Aorta (tissue), 5 donors: ENCODE measurements at places on chromosomes 7 and 10. TPM values are rescaled to one million over a fixed set of nuclear protein-coding genes. Genes with fewer than 3 reads are reported as not detected.

GRCh38 chr7:128830231-128831177 is at the start of gene FLNC:
Gene FLNC (plus strand): TSS chr7:128830406. CDS start chr7:128830638, 232 bp downstream.
- DNase-seq: peak; percentile 91

DNA sequence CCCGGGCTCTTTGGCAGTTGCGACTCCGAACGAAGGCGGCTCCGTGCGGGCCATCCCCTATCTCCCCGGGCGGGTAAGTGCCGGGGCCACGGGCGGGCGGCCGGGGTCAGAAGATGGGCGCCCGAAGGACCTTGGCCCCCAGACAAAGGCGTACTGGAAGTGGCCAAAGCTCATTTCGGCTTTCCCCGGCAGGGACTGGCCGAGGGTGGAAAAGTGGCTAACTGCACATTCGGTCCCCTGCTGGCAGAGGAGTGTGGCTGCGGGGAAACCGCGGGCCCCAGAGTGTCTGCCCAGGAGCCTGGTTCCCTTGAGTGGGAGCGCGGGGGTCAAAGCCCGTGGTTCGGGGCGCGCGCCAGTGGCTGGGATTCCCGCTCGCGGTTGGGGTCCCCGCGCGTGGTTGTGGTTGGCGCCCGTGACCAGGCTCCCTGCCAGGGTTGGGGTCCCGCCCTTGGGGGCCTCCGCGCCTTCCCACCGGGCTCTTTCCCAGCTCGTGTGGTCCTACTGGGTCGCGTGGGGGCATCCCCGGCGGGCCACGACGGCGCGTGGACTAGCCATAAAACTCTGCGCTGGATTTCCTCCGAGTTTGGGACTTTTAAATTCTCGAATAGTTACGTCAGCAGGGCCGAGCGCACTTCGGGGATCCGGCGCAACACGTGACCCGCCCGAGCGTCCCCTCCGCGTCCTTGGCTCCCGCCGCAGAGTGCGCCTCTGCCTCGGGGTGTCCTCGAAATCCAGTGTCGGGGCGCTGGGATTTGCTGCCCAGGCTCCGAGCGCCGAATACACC is 124.4 kb downstream of the TACC2 start:
- peak; percentile 92 for DNase-seq

DNA sequence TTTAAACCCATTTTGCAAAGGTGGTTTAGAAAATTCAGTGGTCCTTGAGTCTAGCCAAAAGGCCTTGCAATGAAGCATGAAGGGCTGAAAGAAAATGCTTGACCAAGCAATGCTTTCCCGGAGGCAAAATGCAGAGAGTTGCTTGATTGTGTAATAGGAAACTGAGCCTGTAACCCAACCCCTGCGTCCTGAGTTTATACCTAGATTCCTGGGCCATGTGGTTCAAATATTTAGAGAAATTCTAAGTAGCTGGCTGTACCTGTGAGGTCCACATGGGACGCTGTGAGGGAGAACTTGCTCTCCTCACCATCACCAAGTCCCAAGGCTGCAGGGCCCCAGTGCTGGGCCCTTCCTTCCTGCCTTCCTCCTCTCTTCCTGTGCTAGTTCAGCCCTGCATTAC is 45.7 kb downstream of the CXCL12 start:
- DNase-seq: no peak

DNA sequence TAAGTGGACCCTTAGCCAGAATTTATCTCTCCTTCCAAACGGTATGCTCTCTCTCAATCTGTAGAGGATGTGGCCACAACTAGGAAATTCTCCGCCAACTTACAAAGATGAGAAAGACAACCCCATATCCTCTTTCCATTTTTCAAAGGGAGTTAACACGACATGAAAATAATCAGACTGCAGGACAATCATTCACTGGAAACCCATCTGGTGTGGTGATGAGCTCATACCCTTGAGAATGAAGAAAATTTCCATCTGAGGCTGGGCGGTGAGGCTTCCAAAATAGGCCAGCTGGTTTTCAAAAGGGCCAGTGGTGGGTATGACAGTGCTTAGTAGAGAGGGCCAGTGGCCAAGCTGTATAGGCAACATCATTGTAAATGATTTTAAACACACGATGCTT is 369.6 kb downstream of the FRMD4A start:
- no peak for DNase-seq

DNA sequence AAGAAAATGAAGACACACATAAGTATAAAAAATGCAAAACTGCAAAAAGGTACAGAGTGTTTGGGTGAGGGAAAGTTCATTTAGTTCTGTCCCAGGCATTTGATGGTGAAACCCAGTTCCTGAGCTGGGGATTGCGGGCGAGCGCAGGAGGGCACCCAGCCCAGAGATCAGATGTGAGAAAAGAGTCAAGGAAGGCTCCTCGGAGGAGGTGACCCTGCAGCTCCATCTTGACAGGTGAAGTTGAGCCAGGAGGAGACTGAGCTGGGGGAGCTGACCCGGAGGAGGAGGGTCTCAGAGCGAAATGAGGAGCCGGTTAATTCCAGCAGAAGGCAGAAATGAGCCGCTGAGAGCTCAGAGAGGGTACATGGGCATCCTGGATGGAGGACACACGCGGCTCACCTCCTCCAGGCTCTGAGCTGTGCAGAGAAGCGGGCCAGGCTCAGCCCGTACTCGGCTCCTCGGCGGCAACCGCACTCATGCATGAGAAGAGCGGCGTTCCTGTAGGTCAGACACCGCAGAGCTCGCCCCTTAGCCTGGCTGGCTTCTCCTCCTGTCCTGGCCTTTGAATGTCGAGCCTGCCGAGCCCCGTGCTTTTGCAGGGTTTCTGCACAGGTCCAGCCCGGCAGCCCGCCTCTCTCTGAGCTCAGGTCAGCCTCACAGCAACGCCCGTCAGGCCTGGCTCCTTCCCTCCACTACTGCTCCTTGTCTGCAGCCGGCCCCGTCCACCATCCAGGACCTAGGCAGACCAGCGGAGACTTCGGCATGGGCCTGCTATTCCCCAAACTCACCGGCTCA is 9.5 kb upstream of the RAMP3 start:
- peak; percentile 46 for DNase-seq

DNA sequence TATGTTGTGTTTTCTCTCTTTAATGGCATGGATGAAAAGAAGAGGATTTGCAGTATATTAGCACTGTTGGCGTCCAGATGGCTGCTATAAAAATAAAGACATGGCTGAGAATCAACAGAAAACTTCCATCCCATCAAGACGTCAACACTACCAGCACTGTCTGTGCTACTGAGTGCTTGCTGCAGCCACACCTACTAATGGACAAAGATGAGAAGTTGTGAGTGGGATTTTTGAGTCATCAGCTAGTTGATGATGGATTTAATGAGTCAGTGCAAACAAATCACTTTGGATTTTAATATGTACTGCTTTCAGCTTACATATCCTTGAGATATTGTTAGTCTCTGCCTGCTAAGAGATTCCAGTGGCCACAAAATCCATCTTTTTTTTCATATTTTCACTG is 631.0 kb upstream of the ANKRD30A start:
- DNase-seq: no peak

GRCh38 chr10:70323697-70324338 is 40.0 kb upstream of the NPFFR1 start:
- no peak for DNase-seq

DNA sequence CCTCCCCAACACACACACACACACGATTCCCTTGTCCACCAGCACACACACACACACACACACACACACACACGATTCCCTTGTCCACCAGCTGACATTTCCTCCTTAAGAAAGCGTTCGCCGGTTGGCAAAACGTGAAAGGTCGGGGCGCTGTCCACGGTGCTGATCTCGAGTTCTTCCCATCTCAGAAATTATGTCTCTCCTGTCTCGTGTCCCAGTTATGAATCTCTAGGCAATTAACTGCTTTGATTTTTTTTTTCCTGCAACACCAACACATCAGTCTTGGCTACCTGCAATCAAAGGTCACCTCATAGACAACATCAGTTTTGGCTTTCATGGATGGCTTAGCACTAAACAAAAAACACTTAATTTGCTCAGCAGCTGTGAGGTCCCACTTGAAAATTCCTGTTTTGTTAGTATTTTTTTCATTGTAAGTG is 1.9 kb downstream of the INA start:
- peak; percentile 61 for DNase-seq

GRCh38 chr10:79066411-79067240 is 2.1 kb upstream of the ZMIZ1 start:
- no peak for DNase-seq

DNA sequence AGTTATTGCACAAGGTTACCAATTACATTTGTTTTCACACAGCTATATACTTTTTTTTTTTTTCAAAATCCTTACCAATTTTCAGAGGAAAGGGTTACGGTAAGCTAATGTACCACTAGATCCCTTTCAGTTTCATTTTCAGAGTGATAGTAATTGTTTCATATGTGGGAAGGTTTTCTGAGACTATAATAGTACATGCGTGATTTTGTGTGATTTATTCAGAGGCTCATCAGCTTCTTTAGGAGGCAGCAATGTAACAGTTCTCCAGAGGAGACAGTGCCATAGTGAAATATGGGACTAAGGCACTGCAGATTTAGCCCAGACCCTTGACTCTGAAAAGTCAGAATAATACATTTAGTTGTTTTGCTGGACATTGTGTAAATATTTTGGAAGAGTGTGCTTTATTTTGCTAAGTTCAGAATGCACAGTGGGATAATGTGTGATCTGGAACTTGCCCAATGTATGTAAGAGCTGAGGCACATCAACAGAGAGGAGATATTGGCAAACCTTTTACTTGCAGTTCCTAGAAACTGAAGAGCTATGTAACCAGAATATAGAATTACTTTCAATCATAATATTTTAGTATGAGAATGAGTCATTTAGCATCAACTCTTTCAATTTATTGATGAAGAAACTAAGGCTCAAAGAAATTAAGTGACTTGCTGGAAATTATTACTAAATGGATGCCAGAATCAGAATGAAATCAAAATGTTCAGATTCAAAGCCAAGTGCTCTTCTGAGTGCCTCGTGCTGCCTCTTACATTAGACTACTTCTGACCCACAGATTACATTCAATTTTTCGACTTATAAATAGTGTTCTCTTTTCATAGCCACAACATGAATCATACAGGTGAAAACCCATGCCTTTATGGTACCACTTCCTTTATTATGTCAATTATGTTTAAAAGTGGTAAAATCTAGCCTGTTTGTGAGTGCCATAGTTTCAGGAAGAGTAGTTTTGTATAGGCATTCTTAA is 207.7 kb upstream of the TEX47 start:
- DNase-seq: no peak

DNA sequence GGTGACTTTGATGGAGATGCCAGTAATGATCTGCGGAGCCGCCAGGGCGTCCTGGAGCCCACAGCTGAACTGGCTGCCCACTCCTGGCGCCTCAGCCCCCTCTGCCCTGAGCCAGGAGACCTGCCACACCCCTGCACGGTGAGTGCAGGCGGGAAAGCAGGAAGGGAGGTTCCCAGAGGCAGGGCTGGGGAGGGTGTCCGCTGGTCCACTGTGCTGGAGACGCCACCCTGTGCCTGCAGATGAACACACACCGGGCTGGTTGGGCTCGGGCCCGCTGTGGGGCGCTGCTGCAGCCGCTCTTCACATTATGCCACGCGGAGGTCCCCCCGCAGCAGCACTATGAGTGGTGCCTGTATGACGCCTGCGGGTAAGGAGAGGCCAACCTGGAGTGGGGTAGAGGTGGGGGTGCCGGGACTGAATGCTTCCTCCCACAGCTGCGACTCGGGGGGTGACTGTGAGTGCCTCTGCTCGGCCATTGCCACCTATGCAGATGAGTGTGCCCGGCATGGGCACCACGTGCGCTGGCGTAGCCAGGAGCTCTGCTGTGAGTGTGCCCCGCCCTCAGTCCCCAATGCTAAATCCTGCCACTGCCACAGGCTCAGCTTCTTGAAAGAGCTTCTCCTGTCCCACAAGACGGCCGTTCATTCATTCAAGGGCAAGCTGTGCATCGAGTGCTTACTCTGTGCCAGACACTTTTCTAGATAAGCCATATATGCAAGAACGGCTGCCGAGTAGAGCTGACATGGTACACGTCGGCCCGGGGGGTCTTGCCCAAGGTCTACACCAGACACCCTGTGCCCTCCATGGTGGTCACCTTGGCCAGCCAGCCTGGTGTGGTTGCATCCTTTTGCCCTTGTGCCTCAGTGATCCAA is 14.3 kb upstream of the ZNF467 start:
- DNase-seq: peak; percentile 75

DNA sequence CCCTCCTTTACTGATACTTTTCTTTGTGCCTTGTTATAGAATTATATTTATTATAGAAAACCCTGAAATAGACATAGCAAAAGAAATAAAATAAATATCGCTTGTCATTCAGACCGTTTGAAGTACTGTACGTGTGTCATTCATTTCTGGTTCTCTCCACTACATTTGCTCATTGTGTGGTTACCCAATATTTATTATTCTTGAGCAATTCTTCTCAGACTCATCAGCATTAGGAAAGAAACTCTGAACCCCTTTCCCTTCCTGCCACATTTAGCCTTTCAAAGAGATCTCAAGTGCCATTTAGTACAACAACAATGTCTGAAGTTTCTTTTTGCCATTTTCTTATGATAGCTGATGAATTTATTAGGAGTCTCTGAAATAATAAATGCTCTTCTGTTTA is 154.1 kb downstream of the KIAA1217 start:
- no peak for DNase-seq

DNA sequence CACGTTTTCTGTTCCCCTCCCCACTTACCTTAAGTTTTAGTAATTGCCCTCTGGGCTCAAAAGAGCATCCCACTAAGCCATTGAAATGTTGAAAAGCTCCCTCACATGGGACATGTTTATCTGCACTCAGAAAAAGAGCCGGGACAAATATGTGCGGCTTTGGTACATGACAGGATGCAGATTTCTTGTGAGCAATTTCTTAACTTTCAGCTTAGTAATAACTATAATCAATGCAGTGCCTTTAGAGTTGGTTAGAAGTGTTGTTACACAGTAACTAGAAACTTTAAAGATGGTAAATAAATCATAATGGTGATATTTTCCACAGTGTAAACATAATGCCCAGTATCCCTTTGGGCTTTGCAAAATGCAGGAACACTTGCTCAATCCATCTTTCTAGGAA is 89.2 kb downstream of the ZNF365 start:
- no peak for DNase-seq

GRCh38 chr7:63899691-63900393 is 98.8 kb upstream of the ZNF722 start:
- DNase-seq: peak; percentile 95

GRCh38 chr7:55517191-55517633 is 55.1 kb downstream of the VOPP1 start:
- DNase-seq: no peak

The CH25H gene
- total RNA-seq: 1.7 TPM

The PDK4 gene
- total RNA-seq: 294 TPM
